Pulmonary artery endothelial cell (primary cell): ENCODE measurements at places on chromosomes 7 and 10. TPM values are rescaled to one million over a fixed set of nuclear protein-coding genes. Genes with fewer than 3 reads are reported as not detected.

Gene PILRA
- total RNA-seq, result 0.13 TPM in 1 of 2 replicates, not detected in the other

DNA sequence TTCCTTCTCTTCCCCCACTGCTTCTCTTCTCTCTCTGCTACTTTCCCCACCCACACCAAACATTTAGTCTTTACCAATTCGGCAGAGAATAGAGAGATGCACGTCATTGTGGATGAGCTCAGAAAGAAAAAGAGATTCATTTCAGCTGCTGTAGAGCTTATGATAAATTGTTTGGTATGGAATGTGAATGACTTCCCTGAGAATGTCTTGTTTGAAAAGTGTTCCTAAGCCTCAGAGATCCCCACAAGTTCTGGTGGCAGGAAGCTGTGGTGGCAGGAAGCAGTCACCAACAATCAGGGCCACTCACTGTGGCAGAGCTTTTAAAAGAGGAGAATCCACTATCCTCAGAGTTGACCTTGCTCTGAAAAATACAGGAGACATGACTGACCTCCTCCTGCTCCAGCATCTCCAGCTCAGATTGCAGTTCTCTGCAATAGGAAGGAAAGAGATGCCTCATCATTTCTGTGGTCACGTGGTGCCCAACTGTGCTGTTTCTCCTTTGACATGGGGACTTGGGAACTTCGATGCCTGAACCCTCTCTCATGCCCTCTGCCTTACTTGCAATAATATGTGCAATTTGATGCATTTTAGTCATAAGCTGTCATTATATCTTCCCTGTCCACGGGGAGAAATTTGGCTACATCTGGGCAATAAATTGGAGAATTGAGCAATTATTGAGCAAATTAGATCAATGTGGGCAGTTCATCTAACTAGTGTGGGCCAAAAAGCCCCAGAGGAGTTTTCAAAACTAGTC lies 76.5 kb downstream of the BMPER start:
- DNase-seq, result no peak

DNA sequence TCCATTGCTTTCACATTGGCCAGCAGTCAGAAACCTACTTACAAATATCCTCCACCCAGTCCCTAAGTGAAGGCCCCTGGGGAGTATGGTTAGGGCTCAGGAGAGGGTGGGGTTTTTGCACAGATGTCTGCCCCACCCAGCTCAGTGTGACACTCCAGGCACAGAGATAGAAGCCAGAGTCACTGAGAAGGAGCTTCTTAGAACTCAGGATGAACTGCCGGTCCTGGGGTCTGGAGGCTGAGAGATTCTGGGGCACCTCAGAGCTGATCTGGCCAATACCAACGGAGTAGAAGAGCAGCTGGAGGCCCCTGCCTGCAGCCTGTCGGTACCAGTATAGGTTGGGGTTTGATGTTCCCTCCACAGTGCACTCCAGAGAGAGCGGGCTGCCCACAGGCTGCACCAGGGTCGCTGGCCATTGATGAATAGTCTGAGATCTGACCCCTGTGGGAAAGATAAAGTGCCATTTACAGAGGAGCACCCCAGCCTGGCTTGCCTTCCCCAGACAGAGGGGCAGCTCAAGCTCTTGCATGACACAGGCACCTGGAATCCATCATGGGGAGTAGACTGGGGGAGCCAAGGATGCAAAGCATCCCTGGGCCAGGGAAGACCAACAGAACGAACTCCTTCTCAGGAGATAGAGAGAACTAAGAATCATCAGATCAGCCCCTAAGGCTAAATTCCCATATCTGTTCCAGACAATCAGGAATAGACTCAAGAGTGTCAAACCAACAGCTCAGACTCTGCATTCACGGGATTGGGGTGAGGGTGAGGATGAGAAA lies 41.9 kb downstream of the PRSS2 start:
- no peak for DNase-seq

- DNase-seq, result no peak
Observed at GRCh38 chr10:114397651-114398145, 6.6 kb downstream of the AFAP1L2 start.

DNA sequence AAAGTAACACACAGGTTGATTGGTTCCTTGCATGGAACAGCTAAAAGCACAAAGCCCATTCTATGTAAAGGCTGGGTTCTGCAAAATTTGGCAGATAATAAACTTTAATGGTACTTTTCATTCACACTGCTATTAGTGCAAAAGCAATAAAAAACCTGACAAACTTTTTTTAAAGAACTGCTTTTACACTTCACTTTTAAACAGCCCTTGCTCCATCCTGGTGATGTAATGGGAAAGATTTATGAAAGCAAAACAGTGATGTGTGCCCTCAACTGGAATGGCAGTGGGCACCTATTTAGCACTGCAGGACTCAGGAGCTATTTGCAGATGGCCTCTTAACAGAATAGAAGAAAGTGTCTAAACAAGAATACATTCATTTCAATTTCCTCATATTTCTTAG lies 44.9 kb downstream of the TSPAN12 start:
- DNase-seq, result no peak

DNA sequence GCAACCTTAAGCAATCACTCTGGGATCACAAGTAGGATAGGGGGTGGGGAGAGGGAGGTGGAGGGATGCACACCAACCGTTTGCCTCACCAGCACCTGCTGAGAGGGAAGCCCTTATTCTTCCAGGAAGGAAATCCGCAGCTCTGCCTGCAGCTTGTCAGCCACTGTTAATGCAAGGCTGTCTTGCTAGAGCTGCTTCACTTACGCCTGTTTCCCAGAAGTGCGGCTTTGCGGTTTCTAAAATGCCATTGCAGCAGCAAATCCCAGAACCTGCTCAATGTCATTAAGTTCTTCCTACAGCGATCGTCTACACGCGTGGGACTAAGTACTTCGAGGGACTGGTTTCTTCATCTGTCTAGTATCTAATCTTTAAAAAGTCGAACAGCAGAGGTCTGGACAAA lies 191.1 kb downstream of the ZMYND11 start:
- no peak for DNase-seq

DNA sequence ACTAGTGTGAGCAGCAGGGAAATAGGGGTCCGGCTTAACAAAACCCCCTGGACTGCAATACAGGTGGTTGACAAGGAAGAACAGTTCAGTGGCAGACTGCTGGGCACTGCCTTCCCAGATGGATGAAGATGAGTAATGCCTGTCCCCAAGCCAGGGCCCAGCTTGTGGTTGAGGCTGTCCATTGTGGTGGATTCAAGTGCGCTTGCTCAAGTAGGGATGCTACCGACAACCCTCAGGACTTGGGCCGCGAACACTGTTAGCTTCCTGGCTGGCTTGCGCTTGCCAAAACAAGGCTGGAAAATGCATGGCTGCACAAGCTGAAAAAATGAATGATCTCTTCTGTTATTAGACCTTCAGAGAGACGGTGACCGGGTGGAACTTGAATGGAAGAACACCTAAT lies 116.1 kb upstream of the ACBD5 start:
- no peak for DNase-seq

DNA sequence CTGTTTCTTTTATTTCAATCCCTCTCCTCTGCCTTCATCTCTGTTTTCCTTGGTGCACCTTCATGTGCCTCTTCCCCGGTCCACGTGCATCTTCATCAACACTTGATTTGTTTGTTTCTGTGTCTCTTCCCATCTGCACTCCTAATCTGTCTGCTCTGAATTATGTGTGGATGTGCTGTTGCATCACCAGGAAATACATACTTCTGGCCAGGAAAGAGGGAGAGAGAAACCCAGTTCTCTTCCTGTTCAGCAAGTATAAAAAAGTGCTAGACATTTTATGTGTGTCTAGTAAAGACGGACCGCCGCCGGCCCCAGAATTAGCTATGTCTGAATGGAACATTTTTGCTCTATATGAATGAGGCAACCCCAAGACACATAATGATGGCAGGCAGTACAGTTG lies 93.8 kb downstream of the CALD1 start:
- no peak for DNase-seq
